NCI-H2081 treated with DMSO at 0.1 percent for 48 hours (cell line): ENCODE measurements at places on chromosomes 13 and 19.

DNA sequence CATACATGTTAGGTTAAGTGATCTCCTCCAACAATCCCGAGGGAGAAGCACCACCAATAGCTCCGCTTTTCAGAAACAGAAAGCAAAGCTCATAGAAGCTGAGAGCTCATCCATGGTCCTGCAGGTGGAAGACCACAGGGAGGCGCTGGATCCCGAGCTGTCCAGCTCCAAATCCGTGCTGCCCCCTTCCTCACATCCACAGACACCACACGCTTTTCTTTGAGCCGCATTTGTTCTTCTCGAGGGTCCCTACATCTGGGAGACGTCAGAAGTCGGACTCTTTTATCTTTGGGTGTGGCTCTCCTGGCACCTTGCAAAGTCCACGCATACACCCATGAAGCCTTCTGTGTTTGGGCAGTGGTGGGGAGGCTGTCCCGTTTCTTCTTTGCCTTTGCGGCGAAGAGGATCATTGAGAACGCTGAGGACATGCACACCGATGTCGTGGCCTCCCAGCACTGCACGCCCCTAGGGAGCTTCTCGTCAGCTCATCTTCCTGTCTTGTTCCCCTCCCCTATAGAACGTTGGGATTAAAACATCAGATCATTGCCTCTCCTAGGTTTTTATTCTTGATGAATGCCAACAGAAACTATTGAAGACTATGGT, 184.8 kb downstream of the TEX29 start:
- no peak for DNase-seq

- DNase-seq = no peak
Measured at GRCh38 chr13:79226938-79227337, 179.1 kb downstream of the RBM26 start.

DNA sequence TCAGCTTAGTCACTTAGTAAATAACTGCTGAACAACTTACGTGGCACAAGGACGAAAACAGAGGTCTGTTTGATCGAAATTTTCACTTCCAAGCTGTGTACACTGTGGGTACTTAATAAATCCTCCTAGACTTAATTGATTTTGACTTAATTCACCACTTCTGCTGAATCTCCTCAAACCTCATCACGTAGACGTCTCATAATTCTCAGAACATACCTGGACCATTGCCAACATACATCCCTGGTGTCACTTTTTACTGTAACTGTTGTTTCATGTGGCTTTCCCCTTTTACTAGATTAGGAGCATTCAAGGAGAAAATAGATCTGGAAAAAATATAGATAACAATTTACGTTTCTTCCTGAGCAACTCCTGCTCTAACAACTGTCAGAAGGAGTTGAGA, 105.0 kb downstream of the MBNL2 start:
- no peak for DNase-seq

GRCh38 chr13:100721885-100722512, 47.4 kb upstream of the TMTC4 start:
- DNase-seq = peak; percentile 38

DNA sequence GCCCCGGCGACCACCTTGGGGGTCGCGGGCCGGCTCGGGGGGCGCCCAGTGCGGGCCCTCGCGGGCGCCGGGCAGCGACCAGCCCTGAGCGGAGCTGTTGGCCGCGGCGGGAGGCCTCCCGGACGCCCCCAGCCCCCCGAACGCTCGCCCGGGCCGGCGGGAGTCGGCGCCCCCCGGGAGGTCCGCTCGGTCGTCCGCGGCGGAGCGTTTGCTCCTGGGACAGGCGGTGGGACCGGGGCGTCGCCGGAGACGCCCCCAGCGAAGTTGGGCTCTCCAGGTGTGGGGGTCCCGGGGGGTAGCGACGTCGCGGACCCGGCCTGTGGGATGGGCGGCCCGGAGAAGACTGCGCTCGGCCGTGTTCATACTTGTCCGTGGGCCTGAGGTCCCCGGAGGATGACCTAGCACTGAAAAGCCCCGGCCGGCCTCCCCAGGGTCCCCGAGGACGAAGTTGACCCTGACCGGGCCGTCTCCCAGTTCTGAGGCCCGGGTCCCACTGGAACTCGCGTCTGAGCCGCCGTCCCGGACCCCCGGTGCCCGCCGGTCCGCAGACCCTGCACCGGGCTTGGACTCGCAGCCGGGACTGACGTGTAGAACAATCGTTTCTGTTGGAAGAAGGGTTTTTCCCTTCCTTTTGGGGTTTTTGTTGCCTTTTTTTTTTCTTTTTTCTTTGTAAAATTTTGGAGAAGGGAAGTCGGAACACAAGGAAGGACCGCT, 729 bp downstream of the STK11 start:
- DNase-seq = no peak

DNA sequence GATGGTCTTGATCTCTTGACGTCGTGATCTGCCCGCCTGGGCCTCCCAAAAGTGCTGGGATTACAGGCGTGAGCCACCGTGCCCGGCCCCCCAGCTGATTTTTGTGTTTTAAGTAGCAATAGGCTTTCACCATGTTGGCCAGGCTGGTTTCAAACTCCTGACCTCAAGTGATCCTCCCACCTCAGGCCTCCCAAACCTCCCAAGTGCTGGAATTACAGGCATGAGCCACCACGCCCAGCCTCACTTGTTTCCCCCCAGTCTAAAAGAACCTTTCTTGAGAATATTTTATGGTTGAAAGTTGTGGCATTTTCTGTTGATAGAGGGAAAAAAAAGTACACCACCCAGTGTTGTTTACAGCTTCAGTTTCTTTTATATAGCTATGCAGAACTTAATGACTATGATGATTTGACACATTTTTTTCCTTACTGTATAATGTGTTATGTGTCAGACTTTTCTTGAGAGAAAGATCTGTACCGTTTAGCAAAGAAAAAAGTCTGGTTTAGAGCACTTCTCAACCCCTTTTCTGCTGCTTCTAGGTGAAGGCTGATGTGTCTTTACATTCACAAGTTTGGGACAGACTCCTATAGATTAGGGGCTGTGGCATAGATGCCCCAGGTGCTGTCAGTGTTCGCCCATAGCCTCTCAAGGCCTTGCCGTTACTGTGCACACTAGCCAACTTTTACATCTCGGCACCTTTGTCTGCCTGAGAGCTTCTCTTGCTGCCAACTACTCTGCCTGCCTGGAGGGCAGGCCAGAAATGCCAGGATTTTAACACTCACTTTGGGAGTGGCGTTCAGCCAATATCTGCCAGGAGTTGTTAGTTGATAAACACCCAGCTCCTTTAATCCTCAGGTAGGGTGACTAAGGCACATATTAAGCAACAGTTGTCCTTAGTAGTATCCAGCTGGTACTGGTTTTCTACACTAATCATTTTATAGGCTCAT, 33.0 kb downstream of the KCTD4 start:
- no peak for DNase-seq

DNA sequence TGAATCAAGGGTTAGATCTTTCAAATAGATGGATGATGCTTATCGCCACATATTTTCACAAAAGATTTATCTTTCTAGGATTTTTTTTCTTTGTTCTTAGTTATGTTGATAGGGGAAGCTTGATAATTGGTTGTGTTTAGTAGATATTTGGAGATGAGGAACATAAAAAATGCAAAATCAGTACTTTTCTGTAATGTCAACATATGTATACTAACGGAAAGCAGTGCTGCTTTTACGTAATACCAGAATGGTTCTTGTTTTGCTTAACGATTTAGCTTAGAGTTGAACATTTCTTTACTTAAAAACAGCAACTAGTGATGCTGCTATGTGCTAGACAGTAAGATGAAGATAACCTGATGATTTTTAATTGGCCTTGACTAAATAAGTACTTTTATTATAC, 3.0 kb downstream of the ZMYM2 start:
- no peak for DNase-seq

GRCh38 chr19:18214779-18215433, 11.1 kb upstream of the RAB3A start:
- no peak for DNase-seq

- DNase-seq = no peak
Measured at GRCh38 chr19:57075125-57075524, 44.7 kb upstream of the USP29 start.

DNA sequence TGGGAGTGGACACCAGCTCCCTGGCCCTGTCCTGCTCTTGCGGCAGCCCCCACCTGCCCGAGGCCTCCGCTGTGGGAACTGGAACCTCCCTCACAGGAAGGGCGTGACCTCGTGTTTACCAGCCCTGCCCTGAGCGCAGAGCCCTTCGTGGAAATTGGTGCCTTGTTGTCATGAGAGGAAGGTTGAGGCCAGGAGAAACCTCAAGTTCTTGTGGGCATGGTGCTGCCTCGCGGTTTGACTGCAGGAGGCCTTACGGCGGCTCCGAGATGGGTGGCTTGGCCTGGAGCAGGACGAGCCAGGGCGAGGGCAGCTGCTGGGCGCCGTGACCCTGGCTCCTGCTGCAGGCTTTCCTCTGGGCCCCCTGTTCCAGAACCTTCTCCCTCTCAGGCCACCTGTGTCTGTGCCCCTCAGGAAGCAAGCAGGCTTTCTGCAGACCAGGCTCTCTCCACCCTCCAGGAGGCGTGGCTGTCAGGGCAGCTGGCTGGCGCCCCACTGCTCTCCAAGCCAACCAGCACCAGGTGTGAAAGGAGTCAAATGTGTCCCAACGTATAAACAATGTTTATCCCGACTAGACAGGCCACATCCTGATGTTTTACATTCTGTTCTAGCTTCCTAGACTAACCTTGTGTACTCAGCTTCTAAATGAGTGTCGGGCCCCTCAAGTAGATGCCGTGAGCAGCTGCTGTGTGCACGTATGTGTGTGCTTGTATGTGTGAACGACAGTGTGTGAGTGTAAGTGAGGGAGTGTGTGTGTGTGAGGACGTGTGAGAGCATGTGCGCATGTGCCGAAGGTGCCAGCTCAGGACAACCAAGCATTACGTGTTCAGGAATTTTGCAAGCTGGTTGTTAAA, 10.4 kb upstream of the RASA3 start:
- DNase-seq = peak; percentile 11

- no peak for DNase-seq
Measured at GRCh38 chr13:83796364-83796763, 85.9 kb downstream of the SLITRK1 start.

DNA sequence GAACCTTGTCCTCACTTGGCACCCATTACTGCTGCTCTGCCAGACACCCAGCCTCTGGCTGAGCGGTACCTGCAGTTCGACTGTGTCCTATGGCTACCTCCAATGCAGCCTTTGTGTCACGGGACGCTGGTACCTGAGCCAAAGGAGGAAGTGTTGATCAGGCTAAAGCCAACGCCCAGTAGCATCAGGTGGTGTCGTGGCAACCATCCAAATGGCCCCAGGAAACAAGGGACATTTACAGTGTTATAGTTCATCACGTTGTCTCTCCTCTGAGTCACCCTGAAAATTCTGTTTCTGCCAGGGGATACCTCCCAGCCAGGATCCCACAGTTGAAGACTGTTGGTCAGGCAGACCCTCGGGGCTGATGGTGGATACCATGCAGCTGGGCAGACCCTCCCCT, 10.1 kb downstream of the RHPN2 start:
- DNase-seq = no peak

GRCh38 chr19:21848706-21849105, 12.7 kb upstream of the ZNF43 start:
- DNase-seq = no peak

- DNase-seq = no peak
Measured at GRCh38 chr19:6222884-6223283, 56.9 kb downstream of the MLLT1 start.

DNA sequence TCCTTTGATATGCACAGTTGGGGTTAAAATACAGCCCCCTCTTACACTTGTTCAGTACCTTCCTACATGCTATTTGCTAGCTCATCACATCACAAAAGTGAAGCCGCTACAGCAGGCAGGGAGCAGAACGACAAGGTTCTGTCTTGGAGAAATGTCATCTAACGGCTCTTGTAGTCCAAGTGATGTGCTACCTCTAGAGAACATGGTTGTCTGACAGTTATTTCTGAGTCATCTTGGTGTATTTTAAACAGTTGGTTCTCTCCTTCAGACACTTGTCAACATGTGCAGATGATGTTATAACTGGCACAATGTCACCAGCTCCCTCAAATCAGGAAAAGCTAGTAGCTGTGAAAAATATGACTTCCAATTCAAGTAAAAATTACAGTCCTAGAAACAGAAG, 865.0 kb downstream of the PCDH9 start:
- DNase-seq = no peak

DNA sequence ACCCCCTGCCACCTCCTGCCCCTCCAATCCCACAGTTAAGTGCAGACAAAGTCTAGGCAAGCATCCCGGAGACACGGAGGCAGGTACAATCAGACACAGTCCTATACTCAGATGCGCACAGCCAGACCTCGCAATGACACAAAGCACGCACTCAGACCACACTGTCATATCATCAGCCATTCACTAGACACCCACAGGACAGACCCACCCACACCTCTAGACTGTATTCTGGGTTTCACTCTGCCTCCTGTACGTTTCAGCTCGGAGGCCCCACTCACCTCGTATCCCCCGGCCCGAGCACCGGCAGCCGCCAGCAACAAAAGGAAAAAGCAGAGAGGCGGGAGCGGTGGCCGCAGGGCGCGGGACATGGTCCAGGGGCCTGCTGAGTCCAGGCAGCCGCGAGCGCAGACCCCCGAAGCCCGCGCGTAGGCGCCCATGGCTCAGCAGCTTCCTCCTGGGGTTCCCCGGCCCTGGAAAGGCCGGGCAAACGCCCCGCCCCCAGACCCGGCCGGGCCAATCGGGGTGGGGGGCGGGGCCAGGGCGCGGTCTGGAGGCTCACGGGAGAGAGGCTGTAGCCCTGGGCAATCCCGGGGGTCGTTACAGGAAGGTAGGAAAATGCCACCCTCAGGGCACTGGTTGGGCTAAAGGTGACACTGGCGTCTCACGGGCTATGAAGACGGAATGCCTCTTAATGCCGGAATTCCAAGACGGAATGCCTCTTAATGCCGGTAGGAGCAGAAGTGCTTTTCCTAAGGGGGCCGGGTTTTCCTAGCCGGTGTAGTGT, at the start of the genes MAN2B1 and WDR83:
TSS of gene MAN2B1 (minus strand) at position 478 of the 784 bp plus-strand sequence. CDS start at position 437, 41 bp downstream.
TSS of gene WDR83 (plus strand) at position 543 of the 784 bp plus-strand sequence. CDS start 2,984 bp downstream, outside the sequence.
- DNase-seq = peak; percentile 13

DNA sequence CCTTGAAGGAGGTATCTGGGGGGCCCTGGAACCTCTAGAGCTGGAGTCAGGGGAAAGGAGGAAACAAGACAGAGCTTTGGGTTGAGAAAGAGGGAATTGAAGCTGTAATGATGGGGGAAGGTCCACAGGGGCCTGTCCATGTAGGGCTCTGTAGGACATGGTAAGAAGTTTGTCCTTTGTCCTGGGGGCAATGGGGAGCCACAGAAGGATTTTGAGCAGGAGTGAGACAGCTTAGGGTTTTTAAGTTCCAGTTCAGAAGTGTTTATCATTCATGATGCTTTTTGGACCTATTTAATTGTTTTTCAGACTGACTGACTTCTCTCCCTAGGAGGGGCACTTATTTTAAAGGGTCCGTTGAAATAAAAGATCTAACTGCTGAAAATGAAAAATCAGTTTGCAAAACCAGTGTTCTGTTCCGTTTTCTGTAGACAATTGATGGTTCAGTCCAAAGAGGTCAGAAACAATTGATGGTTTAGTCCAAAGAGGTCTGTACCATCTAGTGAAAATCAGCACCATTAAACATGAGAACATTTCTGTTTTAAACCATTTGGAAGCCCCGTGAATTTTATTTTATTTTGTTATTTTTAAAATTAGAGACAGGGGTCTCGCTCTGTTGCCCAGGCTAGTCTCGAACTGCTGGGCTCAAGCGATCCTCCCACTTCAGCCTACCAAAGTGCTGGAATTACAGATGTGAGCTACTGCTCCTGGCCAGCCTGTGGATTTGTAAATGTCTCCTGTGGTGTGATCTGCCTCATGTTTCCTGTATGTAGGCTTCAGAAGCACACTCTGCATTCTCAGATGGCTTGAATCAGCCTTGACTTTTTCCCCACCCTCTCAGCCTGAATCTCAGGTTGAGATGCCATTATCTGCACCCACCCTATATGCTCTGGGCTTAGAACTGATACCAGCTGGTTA, 8.4 kb downstream of the PLD3 start:
- no peak for DNase-seq
